ENCODE measurements at places on chromosomes 12 and 14.

GRCh38 chr12:122840580-122841513 lies 5.6 kb downstream of the HIP1R start:
- DNase-seq: no peak

DNA sequence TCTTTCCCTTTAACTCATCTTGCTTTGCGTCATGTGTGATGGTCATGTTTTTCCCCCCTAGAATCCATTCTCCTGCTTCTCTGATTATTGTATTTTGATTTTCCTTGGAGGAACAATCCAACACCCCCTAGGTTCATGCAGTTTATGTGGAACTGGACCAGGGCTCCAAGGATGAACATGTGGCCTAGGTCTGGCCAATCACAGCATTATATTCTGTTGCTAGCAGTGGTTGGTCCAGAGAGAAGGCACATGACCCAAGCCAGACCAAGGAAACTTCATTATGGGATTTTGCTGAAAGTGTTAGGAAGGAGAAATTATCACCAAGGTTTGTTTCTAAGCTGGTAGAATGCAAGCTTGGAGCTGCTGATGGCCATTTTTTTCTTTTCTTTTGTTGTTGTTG lies 6.9 kb upstream of the PPTC7 start:
- DNase-seq: no peak

- no peak for DNase-seq
Measured at GRCh38 chr12:66280561-66280960, 21.7 kb upstream of the HELB start.

DNA sequence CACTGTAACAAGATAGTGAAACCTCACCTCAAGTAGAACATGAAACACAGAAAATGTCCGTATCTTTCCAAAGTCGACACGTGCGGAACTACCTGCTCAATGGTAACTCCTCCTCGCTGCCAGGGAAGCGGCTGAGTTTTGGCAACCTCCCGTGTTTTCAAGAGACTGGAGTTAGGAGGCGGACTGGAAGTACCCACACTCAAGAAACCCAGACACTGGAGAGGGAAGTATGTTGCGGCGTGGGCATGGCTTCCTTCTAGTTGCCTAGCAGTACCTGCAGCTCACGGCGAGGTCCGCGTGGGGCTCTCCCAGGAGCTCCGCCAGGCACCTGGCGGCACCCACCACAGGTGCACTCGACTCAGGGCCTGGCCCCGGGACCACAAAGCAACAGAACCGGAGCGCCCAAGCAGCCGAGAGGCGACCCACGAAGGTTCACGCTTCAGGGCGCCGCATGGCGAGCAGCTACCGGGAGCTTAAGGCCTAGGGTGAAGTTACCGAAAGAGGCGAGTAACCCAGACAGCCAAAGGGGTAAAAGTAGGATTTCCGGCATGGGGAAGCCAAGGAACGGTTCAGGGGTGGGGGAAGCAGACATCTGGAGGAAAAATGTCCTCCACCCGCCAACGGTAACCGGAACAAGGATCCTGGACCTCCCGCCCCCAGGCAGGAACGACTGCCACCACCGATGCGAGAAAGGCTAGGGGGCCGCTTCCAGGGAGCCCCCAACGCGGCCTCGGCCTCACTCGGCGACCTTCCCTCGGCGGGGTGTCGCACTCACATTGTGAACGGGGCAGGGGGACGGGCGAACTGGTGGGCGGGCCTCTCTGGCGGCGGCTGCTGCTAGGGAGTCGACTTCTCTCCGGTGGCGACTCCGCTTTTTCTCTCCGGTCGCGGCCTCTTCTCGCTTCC lies 608 bp downstream of the PTGES3 start:
- DNase-seq: peak; percentile 57

DNA sequence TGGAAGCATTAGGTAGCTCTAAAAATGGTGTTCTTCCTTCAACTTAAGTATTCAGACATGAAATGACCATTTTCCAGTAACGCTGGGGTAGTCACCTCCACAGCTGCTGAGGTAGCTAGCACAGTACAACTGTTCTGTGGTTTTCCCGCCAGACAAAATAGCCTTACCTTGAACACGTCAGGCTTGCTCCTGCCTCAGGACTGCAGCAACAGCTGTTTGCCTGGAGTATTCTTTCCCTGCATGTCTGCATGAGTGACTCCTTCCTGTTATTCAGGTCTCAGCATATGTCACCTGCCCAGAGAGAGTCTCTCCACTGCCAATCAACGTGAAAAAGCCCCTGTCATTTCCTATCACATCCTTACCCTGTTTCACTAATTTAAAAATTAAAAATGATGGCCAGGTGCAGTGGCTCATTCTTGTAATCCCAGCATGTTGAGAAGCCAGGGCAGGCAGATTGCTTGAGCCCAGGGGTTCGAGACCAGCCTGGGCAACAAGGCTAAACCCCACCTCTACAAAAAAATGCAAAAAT lies 37.9 kb downstream of the WDR89 start:
- no peak for DNase-seq

- DNase-seq: peak; percentile 26
Measured at GRCh38 chr14:58639842-58640484, 2.2 kb downstream of the DACT1 start.

GRCh38 chr14:54529811-54530210 lies 20.1 kb downstream of the CGRRF1 start:
- DNase-seq: no peak

- no peak for DNase-seq
Measured at GRCh38 chr12:851343-851742, 98.2 kb downstream of the RAD52 start.

Measured in activated CD4-positive, alpha-beta T cell treated with anti-CD3 and anti-CD28 coated beads, Interleukin-2, Interleukin-6, amounts not matched to agents 100 ng/mL and 50 ng/mL, durations not matched to agents 16 hours and 8 hours (primary cell).